Stimulated activated CD8-positive, alpha-beta memory T cell treated with anti-CD3 and anti-CD28 coated beads, Interleukin-15, amount 100 ng/mL, for 24 hours (primary cell): ENCODE measurements at places on chromosomes 2 and 18.
A peak's percentile ranks its signal among the peaks of the same experiment; 100 is the strongest.

DNA sequence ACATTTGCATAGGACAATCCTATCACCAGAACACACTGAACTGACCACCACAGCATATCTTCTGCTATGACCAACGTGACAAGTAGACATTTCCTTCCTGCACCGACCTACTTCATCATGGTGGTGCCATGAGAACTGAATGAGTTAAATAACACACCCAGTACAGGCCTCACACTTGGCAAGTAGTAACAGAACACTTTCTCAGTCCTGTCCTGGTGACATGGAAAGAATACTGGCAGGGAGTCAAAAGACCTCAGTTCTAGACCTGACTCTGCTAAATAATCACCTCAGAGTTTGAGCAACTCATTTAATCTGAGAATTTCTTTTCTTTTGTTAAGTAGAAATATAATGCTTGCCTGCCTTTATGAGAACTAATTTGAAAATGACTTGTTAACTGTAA, 186.3 kb upstream of the SMAD7 start:
- no peak for DNase-seq

GRCh38 chr2:27233341-27233740, 16.2 kb downstream of the CAD start:
- no peak for DNase-seq

DNA sequence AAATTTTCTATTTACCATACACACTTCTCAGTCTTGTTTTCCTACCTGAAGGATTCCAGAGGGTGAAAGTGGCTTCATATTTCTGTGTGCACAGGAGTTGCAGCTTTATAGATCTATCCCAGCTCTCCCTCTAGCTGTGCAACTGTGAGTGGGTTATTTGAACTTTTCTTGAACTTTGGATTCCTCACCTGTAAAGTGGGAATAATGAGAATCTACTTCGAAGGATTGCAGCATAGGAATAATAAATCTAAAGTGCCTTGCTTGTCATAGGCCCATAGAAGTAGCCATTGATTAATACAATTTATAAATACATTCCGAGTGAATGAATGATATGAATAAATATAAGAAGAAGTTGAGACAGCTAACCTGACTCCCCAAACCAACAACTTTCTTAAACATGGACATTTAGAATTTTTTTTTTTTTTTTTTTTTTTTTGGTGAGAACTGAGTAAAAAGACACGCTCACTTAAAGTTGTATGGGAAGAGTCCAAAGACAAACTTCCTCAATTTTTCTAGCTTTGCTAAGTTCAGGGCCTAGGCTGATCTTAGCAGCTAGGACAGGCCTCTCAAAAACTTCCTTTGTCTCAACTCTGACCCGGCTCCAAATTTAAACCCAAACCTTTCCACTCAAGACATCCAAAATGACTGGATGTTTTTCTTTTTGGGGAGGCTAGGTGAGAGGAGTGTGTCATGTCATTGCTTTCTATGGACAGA, 203.3 kb upstream of the FBXO11 start:
- DNase-seq, result no peak

DNA sequence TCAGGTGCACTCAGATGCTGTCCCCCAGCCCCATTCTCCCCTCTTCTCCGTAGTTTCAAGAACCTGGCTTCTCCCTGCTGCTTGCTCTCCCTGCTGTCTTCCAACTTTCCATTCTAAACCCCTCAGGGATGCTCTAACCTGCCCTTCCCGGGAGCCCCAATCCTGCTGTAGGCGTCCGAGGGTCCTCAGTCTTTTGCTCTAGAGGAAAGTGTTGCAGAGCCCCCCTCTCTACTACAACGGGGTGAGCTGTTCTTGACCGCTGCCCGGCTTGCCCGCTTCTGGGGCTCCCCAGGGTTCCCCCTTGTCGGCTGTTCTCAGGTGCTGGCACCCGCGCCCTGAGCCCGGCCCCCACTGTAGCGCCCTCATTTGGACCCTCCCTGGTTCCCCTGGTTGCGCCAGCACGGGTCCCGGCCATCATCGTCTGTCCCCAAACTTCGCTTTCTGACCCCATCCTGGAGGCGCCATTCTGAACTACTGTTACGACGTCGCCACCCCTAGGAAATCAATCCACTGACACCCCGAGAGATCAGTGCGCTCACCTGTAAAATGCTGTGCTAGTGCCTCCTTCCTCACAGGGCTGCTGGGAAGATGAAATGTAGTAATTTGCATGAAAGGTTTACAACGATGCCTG, 31.9 kb upstream of the REG3G start:
- no peak for DNase-seq

- DNase-seq, result no peak
Measured at GRCh38 chr2:234305846-234306245, 191.0 kb downstream of the ARL4C start.

GRCh38 chr18:38887671-38888020, 1322.0 kb upstream of the CELF4 start:
- no peak for DNase-seq

DNA sequence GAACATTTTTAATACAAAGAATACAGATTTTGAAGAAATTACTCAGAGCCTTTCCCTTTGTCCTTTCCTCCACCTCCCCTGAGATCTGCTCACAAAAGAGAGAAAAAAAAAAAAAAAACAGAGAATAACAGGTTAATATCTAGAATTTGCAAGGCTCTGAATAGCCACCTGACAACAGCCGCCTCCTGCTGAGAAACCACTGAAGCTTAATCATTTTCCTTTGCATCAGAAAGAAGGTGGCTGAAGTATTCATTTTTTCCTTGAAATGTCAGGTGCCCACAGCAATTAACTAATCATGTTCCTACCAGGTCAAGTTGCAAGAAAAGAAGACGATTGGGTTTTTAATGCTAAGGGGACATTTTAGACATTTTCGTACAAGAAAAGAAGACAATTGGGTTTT, 21.2 kb downstream of the CNTNAP5 start:
- no peak for DNase-seq

- no peak for DNase-seq
Measured at GRCh38 chr18:8930990-8931616, 171.4 kb upstream of the NDUFV2 start.

DNA sequence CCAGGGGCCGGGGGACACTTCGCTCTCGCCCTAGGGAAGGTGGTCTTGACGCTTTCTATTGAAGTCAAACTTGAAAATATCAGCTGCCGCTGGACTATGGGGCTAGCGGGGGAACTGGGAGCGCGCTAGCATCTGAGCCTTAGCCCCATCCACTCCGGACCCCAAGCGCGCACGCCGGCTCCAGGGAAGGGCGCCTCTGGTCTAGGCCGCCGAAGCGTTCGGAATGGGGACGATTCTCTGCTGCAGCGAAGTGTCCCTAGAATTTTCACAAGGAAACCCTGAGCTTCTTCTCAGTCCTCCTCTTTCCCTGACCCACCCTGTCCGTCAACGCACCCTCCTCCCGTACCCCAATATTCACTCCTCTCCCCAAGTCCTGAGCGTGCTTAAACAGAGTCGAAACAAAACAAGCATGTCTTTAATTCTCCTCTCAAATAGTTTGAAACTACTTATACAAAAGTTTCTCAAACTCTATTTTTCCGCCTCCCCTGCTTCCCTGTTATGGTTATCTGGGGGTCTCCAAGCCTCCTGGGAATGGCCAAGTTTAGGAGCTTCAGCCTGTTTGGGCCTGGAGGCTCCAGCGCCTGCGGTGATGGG, 5.0 kb downstream of the RAX start:
- no peak for DNase-seq

DNA sequence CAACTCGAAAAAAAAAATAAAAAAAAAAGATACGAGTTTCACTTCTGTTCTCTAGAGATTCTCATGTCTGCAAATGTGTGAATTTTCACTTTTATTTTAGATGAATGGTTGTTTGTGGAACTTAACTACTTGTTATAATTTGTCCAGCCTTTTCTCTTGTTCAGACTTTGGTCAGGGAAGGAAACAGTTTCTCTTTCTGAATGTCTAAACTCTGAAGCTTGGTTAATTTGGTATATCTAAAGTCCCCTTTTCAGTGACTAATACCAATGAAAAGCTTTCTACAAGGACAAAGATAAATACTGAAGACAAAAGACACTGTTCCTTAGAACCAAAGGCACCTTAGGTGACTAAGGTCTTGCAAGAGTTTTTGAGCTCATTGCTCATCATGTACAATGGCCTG, 144.4 kb upstream of the PIEZO2 start:
- no peak for DNase-seq

- no peak for DNase-seq
Measured at GRCh38 chr2:239599299-239599698, 198.5 kb upstream of the HDAC4 start.

- peak; percentile 66 for DNase-seq
Measured at GRCh38 chr2:18520451-18521425, 39.7 kb downstream of the RDH14 start.

GRCh38 chr2:142031656-142032055, 99.2 kb downstream of the LRP1B start:
- no peak for DNase-seq

DNA sequence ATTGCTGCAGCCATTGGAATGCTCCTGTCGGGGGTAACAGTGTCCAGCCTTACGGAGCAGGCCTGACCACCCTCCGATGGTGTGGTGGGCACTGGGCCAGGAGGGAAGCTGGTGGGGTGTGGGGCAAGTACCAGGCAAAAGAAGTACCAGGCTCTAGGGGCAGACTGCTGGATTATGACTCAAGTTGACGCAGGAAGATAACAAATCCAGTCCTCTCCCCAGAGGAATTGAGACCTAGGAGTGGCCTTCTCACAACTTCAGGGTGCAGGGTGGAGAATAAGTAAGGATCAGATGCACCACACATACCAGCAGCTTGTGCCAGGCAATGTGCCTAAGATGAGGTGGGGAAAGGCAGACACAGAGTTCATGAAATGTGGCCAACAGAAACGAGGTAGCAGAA, 37.9 kb downstream of the SEMA4F start:
- no peak for DNase-seq

DNA sequence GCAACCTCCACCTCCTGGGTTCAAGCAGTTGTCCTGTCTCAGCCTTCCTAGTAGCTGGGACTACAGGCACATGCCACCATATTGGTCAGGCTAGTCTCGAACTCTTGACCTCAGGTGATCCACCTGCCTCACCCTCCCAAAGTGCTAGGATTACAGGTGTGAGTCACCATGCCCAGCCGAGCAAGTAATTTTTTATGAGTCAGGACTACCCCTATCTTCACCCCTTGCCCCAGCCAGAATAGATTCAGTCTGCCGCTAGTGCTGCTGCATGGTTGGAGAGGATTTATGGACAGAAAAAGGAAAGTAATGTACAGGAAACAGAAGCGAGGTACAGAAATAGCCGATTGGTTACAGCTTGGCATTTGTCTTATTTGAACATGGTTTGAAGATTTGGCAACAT, 48.9 kb downstream of the BMPR2 start:
- DNase-seq, result no peak

- no peak for DNase-seq
Measured at GRCh38 chr2:1942836-1943360, 198.6 kb upstream of the PXDN start.

DNA sequence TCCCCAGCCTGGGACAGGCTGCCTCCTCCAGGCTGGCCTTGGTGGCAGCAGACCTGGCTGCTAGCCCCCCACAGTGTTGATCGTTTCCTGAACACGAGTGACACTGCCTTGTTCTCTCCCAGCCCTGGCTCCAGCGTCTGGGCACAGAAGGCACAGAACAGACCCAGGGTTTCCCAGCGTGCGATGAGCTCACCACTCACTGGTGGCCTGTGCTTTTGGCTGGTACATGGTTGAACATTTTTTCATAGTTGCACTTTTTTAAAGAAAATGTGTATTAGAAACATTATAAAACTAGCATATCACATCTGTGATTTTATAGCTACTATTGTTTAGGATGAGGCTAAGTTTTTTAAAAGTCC, 40.9 kb downstream of the SCTR start:
- DNase-seq, result no peak

GRCh38 chr18:63844254-63844653, 43.3 kb upstream of the SERPINB2 start:
- DNase-seq, result no peak

- DNase-seq, result no peak
Measured at GRCh38 chr2:181152701-181153100, 172.3 kb downstream of the UBE2E3 start.

DNA sequence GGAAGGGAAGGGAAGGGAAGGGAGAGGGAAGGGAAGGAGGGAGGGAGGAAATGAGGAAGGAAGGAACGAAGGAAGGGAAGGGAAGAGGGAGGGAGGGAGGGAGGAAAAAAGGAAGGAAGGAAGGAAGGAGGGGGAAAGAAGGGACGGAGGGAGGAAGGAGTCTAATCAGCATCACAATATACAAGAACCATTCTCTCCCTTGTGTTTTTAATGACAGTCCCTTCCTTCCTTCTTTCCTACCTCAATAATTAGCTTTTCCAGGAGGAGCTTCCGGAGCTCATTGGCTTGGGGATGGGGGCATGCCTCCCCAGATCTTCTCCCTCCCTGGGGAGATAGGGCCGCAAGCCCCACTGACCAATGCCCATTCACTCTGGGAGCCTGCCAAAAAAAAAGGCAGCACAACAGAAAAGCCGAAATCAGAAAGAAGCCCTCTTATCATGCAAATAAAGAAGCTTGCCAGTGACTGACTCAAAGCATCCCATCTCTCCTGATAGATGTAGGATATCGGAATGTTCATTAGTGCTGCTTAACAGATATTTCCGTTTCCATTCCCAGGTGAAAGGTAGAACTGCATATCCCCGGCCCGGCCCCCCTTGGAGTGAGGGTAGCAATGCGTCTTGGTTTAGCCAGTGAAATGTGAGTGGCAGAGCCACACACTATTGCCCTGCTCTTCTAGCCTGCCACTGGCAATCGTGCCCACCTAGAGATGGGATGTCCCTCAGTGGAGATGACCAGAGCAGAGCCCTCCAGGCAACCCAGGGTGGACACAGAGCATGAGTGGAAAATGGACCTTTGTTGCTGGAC, 17.8 kb upstream of the SMAD7 start:
- no peak for DNase-seq

DNA sequence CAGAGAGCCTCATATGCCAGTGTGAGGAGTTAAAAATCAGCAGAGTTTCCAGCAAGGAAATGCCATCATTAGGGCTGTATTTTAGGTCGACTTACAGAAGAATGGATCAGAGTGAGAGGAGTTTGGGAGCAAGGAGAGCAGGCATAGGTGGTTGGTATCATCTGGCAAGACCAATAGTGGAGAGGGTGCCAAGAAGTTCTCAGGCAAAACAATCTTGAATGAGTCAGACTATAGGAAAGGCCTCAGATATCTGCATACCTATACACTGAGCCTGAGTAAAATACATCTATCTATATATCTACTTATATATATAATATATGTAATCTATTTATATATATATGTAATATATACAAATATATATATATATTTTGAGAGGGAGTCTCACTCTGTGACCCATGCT, 57.3 kb downstream of the TMEFF2 start:
- no peak for DNase-seq

GRCh38 chr2:128354726-128355470, 36.2 kb upstream of the HS6ST1 start:
- DNase-seq, result no peak

GRCh38 chr2:70400539-70400938, 98.7 kb upstream of the FAM136A start:
- DNase-seq, result no peak
